ENCODE measurements at places on chromosomes 7 and 10.

DNA sequence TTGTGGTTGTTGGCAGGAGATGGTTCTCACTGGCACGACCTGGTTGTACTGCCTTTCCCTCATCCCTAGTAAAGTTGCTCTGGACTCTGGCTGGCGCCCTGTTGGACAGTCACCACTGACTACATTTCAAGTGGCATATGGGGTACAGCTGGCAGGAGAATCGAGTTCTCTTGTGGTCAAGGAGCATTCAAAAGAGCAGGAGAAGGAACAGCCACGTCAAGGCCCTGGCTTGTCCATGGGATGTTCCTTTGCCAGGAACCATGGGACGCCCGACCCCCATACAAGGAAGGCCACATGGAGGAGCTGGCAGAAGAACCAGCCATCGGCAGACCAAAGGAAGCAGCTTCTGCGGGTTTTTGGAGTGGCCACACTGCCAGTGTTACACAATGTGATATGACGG is 87.0 kb upstream of the SLC25A13 start:
- DNase-seq: no peak

- DNase-seq: no peak
Measured at GRCh38 chr10:53700278-53700677, 927.7 kb upstream of the MBL2 start.

DNA sequence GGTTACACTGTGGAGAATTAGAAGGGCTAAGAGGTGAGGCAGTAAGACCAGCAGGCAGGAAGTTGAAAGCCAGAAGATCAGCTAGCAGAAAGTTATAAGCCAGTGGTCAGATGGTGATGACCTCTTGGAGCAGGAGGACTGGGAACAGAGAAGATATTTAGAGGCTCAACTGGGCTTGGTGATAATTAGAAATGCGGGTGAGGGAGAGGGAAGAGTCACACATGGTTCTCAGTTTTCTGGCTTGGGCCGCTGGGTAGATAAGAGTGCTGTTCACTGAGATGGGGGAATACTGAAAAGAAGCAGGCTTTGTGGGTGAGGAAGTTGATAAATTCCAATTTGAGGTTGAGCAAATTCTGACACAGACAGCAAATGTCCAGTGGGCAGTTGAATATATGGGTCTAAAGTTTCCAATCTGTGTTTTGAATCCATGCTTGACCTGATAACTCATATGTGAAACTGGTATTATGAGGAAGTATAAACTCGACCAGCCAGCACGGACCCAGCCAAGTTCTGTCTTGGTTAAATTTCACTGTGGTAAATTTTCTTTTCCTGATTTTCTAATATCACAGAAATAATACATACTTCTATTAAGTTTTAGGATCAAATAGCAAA is 22.7 kb downstream of the LSMEM1 start:
- DNase-seq: no peak

GRCh38 chr7:77313876-77314480 is 102.2 kb downstream of the GSAP start:
- DNase-seq: no peak

DNA sequence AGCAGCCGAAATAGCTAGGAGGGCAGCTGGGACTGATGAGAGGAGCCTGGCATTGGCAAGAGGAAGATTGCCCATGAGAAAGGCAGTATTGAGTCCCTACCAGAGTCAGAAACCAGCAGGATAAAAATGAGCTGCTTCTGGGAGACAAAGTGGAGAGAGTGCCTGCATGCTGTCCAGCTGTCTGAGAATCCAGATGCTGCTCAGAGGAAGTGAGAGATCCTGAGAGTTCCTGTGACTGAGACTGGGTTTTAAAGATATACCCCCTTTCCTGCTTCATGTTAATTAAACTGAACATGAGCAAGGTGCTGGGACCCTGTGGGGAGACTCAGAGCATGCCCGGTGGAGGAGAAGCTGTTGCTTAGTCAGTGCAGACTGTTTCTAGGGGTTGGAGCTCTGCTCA is 107.5 kb downstream of the KIF20B start:
- DNase-seq: no peak

Measured in CD4-positive, alpha-beta T cell treated with Interleukin-6 for 4 hours (primary cell).